ENCODE measurements at places on chromosomes 3 and 15.

DNA sequence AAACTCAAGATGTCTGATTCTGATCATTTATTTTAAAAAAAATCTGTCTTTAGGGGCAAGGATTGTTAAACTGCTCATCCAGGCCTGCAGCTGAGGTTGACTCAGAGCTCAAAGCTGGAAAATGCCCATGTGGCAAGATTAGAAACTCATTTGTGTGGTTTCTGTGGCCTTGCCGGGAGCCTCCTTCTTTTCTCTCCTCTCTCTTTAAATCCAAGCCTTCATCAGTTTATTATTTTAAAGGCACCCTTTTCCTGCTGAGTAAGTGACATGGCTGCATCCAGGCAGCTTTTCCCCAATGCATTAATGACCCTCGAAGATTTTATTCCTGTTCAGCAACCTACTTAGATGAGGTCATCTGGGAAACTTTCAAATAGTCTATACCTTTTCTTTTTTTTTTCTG lies 221.3 kb upstream of the CDIN1 start:
- DNase-seq: no peak

GRCh38 chr3:38120693-38121450 lies 16.1 kb downstream of the ACAA1 start:
- DNase-seq: no peak

GRCh38 chr3:107198581-107199181 lies 178.6 kb upstream of the CCDC54 start:
- DNase-seq: no peak

GRCh38 chr15:62985768-62986167 lies 56.8 kb upstream of the TPM1 start:
- no peak for DNase-seq

GRCh38 chr3:46733026-46733800 lies 15.5 kb upstream of the PRSS50 start:
- no peak for DNase-seq

DNA sequence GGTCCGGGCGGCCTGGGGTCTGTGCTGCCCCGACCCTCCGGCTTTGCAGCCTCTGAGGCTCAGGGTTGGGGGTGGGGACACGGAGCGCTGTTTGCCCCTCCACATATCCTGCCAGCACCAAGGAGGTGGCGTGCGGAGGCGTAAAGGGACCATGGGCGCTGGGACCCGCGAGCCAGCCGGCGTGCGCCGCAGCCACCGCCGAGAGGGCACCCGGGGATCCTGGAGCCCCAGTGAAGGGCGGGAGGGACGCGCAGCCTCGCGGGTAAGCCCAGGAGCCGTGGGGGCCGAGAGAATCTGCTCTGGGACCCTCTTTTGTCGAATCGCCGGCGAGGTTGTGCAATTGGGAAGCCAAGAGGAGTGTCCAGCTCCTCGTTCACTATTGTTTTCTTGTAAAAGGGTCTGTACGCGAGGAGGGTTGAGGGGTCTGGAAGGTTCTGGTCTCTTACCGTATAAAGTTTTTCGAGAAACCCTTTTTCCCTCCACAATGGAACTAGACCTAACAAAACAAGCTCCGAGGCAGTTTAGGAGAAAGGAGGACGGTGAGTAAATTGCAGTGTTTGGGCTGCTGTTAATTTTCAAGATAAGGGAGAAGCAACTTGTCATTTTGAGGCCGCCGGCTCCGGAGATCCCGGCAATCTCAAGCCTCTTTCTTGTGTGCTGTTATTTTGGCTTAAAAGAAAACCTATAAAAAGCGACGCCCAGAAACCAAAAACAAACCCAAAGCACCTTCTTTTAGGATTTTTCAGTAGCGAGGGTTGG lies 29.9 kb upstream of the ST3GAL6 start:
- DNase-seq: peak; percentile 56

GRCh38 chr3:88809993-88810392 lies 297.4 kb upstream of the EPHA3 start:
- DNase-seq: no peak

DNA sequence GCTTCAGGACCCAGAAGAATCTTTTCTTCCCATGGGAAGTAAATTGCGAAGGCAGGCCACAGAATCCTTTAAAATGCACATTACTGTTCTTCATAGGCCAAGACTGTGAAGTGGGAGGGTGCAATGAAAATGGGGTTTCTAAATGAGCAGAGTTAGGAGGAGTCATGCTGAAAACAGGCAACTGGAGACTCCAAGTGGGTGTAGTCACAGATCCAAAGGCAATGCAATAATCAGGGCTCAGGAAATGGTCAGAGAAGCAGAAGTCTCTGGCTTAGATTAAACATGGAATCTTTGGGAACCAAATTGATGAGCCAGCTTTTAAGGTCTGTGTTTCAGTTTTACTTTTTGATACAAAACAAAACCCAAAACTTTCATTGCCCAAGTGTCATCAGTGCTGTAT lies 37.6 kb downstream of the HHLA2 start:
- DNase-seq: no peak

- DNase-seq: no peak
These were observed 3.5 kb upstream of the AHSG start for GRCh38 chr3:186609247-186609868.

DNA sequence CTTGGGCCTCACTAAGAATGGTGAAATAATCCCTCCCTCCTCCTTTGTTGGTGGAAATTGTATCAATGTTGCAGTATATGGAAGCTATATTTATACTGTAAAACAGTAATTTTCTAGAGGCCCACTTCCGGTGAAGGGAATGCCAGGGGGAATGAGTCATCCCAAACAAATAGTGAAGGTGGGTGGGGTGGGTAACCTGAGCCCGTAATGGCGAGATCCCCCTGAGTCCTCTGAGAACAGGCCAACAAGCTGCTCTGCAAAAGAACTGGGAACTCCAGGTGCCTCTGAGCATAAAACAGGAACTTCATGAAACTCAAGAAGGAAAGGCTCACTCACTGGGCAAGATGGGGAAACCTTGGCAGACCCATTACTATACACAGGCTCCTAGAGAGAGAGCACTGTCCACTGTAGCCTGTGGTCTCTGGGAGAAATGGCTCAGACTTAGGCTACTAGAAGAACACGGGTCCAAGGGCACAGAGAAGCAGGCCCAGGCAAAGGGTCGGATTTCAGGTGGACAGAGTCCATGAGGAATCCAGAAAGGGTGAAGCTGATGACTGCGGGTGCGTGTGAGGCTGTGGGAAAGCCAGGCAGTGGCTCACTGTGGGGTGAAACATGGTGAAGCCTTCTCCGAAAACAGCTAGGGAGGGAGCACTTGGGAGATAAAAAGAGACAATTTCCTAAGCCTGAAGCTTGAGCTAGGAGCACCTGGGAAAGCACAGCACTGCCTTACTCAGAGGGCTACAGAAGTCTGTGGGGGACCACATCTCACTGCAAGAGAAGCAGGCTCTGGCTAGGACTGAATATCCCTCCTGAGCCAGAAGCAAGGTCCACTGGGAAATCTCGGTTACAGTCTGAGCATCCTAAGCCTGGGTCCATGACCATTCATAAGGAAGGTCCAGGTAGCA lies 19.8 kb downstream of the LARP6 start:
- peak; percentile 84 for DNase-seq

- DNase-seq: no peak
These were observed 587.5 kb downstream of the TUSC7 start for GRCh38 chr3:117297065-117297464.

- DNase-seq: no peak
These were observed 73.5 kb upstream of the ABI3BP start for GRCh38 chr3:101066711-101067129.

GRCh38 chr3:7658294-7658693 lies 797.4 kb downstream of the GRM7 start:
- no peak for DNase-seq

DNA sequence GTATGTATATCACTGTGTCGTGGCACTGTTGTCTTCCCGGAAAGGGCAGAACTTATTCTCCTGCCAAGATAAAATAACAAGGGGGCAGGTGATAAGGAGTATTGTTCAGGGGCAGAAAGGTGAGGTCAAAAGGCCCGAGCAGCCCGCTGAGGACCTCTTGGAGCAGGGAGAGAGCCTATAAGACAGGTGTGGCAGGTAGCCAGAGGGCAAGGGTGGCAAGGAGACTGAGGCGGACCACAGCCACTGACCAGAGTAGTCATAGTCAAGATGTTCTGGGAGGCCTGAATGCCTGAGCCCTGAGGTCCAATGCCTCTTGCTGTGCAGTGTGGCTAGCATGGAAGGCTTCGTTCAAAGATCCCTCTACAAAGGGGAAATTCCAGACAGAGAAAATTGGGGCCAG lies 172.3 kb upstream of the CHRNA7 start:
- DNase-seq: no peak

GRCh38 chr3:138620431-138620830 lies 11.9 kb downstream of the FAIM start:
- DNase-seq: no peak

All from A673 (cell line).